ENCODE measurements at places on chromosomes 7 and 10.

GRCh38 chr10:73424478-73424877, 8.9 kb downstream of the MSS51 start:
- no peak for DNase-seq

DNA sequence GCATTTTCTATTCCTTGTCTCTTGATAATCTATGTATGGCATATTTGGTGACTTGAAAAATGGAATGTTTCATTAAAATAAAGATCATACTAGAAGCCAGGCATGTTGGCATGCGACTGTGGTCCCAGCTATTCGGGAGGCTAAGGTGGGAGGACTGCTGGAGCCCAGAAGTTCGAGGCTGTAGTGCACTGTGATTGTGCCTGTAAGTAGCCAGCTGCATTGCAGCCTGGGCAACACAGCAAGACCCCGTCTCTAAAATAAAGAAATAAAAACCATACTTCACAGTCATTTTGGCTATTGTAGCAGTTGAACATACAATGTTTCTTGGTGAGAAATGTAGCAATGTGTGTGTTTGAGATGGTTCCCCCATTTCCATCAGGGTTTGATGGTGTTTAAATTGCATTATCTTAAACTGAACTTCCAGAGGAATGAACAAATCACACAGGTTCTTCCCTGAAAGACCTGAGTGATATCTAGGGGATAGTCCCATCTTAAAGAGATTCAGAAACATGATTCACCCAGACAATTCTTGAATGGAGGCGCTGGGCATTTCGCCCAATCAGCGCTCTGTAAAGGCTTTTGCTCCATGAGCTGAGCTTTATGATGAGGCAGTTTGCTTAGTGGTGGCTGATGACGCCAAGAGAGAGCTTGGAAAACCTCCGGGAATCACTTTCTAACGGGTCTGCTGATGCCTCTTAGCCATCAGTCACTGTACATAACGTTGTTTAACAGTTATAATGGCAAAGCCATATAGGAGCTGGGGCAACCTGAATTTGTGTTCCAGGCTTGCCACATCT, 19.4 kb upstream of the BTBD16 start:
- DNase-seq = no peak

DNA sequence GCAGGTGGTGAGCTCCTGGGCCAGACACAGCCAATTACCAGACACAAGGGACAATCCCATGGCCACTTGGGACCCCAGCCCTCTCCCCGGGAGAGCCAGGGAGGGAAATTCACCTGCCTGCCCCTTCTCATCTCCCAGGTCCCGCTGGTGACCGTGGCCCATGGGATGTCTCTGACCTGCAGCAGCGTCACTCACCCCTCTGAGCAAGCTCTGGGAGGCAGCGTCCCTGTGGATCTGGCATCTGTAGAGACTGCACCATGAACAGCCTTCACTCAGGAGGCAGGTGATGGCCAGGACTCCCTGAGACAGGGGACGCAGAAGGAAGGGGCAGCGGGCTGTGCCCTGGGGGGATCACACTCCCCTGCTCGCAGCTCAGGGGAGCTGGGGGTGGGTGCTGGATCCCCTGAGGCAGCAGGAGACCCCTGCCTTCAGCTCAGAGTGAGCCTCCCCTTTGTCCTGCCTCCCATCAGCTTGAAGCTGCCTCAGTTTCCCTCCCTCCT, 90.8 kb downstream of the FOXL3 start:
- no peak for DNase-seq

- DNase-seq = no peak
These were observed 42.8 kb downstream of the GRB10 start for GRCh38 chr7:50739744-50740435.

DNA sequence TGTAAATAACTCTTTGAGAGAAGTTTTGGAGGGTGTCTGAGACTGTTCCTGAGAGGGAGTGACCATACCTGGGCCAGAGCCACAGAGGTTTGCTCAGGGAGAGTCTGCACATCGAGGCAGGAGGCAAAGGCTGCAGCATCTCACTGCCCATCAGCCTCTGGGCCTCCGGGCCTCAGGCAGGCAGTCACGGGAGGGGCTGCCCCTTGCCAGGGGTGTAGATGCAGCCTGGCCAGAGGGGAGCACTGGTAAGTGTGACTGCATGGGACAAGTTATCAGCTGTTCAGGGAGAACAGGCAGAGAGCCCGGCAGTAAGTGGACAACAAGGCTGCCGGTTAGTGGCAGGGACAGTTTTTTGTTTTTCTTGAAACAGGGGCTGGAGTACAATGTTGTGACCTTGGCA, 55.9 kb downstream of the ZNF467 start:
- DNase-seq = no peak

- DNase-seq = no peak
These were observed 299.7 kb upstream of the CSTF2T start for GRCh38 chr10:51999096-51999495.

- DNase-seq = no peak
These were observed 16.5 kb upstream of the IMMP2L start for GRCh38 chr7:111578754-111579153.

DNA sequence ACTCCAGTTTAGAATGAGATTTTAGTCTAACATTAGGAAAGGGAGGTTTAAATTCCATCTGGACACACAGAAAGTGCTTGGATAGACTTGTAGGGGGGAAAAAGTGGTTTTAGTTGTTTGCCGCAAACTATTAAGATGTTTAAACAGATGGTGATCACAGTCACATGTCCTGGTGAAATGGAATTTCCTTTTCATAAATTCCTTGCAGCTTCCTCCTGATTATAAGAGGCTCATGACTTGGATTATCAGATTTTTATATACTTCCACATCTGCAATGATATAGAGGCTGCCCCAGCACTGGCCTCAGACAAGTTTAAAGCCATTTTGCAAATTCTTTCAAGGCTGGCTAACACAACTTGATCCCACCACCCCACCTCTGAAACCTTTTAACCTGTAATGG, 106.4 kb upstream of the ARMC3 start:
- no peak for DNase-seq

- no peak for DNase-seq
These were observed 55.7 kb downstream of the ST7 start for GRCh38 chr7:117008886-117009531.

DNA sequence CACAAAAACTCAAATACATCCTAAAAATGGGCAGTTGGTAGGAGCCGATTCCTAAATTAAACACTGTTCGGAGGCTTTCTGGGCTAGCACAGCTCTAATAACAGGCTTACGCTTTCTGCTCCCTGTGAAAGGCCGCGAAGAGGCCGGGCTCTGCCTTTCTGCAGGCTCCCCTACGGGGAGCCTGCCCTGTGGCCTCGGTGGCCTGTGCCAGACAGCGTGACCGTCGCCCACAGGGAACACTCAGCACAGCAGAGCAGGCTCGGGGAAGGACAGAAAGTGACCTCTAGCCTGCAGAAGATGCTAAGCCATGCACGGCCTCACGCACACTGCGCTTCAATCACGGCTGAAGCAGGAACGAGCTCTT, 64.2 kb downstream of the DIP2C start:
- no peak for DNase-seq

DNA sequence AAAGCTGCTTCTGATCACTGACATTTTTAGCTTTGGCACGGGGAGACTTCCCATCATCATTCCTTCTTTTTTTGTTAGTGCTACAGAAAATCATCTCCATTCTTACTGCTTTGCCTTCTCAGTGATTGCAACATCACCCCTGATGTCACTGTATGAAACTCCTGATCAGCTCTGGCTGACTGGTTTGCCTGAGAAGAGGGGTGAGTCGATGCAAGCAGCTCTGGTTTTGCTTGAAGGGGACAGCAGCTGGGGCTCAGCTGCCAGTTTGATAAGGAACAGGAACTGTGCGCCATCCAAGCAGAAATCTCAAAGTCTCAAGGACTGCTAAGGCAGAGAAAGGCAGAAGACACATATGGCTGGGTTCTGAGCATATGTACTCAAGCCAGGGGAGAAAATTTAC, 808.5 kb upstream of the CELF2 start:
- DNase-seq = no peak

GRCh38 chr7:1651031-1651446, 19.0 kb upstream of the ELFN1 start:
- DNase-seq = no peak

DNA sequence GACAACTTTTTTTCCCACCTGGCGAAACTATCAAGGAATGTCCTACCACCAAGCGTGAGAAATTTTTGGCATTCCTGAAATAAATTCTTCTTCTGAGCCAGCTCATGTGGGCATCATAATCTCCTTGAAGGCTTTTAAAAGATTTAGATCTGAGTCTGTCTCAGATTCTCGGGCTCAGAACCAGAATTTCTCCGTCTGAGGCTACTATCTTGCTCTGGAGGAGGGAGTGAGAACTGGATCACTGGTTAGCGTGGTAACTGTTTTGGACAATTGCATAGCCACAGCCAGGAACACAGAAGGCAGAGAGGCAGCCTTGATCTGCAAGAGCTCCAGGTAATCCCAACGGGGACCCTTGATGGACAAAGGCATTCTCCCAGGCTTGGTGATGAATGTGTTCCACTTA, 1.0 kb upstream of the PLAC9 start:
- DNase-seq = no peak

DNA sequence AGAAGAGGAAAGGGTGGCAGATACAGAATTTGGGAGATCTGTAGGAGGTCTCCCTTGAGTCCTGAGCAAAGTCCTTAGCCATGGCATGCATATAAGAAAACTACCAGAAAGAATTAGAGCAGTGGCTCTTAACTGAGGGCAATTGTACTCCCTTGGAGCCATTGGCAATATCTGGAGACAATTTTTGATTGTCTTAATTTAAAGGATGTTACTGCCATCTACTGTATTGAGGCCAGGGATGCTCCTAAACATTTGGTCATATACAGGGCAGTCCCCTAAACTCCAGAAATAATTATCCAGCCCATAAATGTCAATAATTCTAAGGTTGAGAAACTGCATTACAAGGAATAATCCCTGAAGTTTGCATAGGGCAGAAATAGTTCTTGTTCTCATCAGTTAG, 136.4 kb upstream of the ODAD2 start:
- DNase-seq = no peak

DNA sequence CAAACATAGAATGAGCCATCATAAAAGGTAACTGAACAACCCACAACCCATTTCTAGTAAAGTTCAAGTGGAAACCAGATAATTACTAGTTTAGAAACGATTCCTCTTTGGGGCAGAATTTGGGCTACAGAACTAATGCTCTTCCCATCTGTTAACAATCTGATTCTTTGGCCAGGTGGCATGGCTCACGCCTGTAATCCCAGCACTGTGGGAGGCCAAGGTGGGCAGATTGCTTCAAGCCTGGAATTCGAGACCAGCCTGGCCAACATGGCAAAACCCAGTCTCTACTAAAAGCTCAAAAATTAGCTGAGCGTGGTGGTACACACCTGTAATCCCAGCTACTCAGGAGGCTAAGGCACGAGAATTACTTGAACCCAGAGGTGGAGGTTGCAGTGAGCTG, 18.5 kb downstream of the CYP51A1 start:
- DNase-seq = no peak

DNA sequence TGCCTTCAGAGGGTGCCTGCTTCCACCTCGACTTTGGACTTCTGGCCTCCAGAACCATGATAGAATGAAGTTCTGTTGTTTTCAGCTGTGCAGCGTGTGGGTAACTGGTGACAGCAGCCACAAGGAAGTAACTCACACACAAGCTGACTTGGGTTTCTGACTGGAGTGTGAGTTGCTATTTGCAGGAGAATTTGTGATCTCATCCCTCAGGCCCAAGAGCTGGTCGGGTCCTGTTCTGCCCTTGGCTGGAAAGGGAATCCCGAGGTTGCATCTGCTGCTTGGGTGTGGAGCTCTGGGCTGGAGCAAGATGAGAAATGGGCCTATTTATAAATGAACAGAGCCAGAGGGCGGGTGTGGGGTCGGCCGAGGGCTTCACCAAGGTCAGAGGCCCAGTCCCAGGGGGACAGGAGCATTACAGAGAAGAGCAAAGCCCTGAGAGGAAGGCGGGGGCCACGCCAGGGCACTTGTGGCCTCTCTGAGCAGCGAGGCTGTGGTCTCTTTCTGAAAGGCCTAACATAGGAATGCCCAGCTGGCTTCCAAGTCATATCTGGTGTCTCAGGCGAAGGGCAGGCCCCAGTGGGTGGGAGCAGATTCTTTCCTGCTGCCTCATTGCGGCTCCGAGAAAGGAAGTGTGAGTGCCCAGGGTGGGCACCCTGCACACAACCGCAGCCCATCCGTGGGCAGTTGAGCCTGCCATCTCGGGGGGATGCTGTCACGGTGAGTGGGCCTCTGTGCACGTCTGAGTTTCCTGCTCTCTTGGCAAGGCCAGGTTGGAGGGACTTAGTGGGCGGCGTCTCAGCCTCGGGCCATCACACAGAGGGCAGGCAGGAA, 26.5 kb upstream of the C10orf71 start:
- no peak for DNase-seq

- DNase-seq = no peak
These were observed 176.6 kb upstream of the PRKCQ start for GRCh38 chr10:6756716-6757115.

DNA sequence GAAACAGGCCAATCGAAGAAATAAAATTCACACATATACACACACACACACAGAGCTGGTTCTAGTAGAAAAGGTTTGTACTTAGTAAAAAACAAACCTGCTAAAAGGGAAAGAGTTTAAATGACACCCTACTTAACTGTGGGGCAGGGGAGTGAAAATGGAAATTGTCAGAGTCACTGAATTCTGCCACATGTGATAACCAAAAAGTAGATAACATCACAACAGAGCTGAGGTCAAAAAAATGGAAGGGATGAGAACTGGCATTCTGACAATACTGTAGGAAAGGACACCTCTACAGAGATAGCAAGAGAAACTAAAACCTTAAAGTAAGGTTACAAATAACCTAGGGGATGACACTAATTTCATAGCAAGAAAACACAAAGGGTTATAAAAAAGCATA, 74.6 kb downstream of the CACUL1 start:
- DNase-seq = no peak

- no peak for DNase-seq
These were observed 14.9 kb downstream of the DLG5 start for GRCh38 chr10:77911535-77912123.

DNA sequence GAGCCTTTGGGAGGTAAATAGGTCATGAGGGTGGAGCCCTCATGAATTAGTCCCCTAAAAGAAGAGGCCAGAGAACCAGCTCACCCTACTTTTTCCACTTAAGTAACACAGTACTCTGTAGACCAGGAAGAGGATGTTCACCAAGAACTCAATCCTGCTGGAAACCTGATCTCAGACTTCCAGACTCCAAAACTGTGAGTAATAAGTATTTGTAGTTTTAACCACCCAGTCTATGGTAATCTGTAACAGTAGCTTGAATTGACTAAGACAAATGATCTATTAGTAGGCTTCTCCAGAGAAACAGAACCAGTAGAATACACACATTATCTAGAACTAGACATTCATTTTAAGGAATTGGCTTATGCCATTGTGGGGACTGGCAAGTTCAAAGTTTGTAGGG, 51.5 kb downstream of the ANKMY2 start:
- DNase-seq = no peak

DNA sequence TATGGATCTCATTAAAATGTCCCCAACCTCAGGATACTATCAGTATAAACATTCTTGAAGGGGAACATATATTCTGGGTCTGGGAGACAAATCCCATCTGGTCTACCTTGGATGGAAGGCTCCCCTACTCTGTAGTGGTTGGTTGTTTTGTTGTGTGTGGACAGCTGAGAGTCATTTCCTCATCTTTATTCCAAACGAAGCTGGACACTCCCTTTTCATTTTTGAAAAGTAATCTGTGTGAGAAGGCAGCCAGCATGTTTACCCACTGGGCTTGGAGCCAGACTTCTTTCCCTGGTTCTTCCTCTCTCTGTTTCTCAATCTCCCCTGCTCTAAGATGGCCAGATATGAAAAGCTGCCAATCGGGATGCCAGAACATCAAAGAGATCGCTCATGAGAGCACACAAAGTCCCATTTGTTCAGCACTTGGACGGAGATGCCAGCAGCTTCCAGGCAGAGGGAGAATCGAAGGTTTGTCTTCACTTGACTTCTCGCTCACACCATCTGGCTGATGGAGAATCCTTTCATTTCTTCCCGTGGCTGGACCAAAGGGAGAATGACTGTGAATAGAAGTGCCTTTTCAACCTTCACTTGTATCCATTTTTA, 108.1 kb upstream of the AGR3 start:
- peak; percentile 71 for DNase-seq
